ENCODE measurements at places on chromosomes 11 and 22.
A peak's percentile ranks its signal among the peaks of the same experiment; 100 is the strongest.

- DNase-seq, result no peak
Observed at GRCh38 chr11:33059331-33060007, 20.1 kb downstream of the TCP11L1 start.

- no peak for DNase-seq
Observed at GRCh38 chr11:125952559-125952958, 6.7 kb downstream of the VSIG10L2 start.

- DNase-seq, result no peak
Observed at GRCh38 chr11:36395978-36396736, 100.1 kb downstream of the PRR5L start.

- no peak for DNase-seq
Observed at GRCh38 chr22:35299217-35299672, 449 bp upstream of the TOM1 start.

DNA sequence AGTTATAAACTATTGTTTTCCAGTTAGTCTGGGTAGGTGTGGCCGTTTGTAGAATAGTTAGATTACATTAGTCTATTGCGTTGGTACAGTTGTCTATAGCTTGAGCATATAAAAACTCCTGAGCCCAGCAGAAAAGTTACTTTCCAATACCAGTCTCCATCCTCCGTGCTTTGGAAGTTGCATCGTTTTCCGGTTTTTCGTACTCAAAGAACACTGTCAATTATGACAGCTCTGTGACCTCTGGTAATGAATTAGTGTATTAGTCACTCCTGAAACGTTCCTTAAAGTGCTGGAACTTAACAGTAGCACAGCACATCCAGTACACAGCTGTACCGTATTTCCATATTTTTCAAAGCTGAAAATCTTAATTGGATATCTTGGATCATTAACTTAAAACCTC lies 808 bp upstream of the MSANTD2 start:
- peak; percentile 21 for DNase-seq

DNA sequence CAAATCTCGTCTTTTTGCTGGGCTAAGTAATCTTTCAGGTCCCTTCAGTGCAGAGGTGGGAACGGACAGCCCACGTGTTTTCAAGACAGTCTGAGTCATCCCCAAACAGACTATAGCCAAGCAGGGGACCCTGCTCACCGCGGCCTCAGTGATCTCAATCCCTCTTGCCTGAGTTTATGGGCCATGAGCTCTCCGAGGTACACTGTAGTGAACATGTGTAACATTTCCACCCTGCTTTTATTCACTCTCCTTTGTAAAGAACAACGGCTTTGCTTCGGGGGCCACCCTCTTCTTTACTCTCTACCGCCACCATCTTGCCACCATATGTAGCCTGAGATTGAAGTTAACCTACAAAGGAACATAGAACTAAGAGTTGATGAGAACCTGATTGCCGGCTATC lies 11.5 kb upstream of the KCTD14 start:
- DNase-seq, result no peak

DNA sequence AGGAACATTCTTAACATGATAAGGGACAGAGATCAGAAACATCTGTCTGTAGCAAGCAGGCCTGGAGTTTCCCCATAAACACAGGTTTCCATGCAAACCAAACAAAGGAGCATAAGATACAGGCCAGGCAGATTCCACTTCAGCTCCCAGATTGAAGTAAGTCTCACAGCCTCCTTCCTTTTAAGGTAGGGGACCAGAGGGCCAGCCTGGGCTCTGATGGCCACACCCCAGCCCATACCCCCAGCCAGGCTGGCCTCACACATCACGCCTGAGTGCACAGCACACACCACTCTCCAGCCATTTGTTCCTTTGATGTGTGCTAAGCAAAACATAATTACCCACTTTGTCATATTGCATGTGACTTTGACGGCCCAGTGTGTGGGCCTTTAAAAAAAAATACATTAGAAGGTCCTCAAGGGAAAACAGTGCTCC lies 518.7 kb downstream of the NTM start:
- peak; percentile 63 for DNase-seq

- no peak for DNase-seq
Observed at GRCh38 chr22:42837556-42837955, 19.5 kb downstream of the ARFGAP3 start.

- no peak for DNase-seq
Observed at GRCh38 chr22:35407362-35407761, 7.4 kb downstream of the MCM5 start.

DNA sequence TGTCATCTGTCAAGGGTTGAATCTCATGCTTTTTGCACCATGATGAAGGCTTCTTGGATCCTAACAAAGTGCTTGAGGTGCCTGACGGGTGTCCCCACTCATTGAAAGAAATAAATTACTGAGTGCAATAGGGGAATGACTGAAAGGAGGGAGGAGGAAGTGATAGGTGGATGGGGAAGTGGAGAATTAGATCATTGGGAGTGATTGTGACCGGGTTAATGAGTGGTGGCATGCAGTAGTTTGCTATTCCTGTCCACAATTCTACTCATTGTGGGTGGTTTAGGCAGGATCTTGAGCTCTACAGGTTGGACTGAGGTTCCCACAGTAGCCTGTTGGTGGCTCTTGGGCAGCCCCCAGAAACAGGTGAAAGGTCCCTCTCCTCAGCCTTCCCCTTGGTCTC lies 44.3 kb downstream of the THAP12 start:
- DNase-seq, result no peak

GRCh38 chr11:66264914-66265313 lies 3.5 kb upstream of the RAB1B start:
- no peak for DNase-seq

DNA sequence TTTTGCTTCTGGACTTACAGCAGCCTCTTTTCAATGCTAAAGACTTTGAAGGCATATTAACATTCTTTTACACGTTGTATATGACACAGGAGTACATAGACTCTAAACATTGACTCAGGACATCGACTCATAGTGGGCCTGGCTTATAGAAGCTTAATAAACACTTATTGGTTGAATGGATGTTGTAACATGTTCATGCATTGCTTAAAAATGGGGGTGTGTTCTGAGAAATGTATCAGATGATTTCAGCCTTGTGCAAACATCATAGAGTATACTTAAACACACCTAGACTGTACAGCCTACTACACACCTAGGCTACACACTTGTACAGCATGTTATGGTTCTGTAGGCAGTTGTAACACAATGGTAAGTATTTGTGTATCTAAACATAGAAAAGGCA lies 17.9 kb downstream of the TTC17 start:
- DNase-seq, result no peak

DNA sequence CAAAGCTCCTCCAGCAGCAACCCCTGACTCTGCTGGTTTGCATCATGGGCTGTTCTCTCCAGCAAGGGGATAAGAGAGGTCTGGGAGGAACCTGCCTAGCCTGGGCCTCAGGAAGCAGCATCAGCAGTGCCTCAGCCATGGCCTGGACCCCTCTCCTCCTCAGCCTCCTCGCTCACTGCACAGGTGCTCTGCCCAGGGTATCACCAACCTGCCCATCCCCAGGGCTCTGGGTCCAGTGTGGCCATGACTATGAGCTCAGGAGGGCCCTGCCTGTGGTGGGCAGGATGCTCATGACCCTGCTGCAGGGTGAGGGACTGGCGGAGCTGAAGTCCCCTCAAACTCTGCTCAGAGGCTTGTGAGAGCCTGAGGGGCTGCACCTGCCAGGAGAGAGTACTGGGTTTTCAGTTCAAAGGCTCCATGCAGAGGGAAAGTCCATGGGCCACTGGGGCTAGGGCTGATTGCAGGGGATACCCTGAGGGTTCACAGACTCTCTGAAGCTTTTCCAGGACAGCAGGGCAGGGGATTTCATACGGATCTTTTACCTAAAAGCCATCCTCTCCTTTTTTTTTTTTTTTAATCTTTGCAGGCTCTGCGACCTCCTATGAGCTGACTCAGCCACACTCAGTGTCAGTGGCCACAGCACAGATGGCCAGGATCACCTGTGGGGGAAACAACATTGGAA lies 115.8 kb upstream of the IGLL5 start:
- no peak for DNase-seq

GRCh38 chr11:64916040-64916774 lies 802 bp downstream of the ATG2A start:
- no peak for DNase-seq

DNA sequence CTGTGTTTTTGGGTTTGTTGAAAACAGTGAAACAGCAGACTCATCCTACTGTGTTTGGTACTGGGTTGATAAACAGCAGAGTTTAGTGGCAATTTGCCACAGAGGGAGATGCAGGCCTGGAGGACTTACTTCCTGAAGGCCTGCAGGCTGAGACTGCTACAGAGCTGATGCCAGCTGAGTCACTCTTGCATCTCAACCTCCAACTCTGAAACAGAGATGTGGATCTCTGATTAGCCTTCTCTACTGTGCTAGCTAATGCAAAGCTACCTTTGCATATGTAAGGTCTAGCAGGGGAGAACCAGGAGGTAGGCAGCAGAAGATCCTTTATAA lies 14.3 kb downstream of the ATP5MG start:
- DNase-seq, result peak; percentile 70

DNA sequence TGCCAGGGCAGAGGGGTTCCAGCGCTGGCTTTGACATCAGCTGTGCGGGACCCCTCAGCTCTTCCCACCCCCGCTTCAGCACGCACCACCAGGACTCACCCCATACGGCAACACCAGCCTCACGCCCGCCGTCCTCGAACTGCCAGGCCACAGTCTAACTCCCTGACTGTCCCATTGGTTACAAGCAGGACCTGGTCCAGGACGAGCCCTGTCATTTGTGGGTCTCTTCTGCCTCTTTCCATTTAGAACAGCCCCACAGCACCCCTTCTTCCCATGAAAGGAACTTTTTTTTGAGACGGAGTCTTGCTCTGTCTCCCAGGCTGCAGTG lies 81.7 kb downstream of the PHF21B start:
- no peak for DNase-seq

GRCh38 chr22:39735776-39736175 lies 157.8 kb downstream of the ENTHD1 start:
- DNase-seq, result no peak

DNA sequence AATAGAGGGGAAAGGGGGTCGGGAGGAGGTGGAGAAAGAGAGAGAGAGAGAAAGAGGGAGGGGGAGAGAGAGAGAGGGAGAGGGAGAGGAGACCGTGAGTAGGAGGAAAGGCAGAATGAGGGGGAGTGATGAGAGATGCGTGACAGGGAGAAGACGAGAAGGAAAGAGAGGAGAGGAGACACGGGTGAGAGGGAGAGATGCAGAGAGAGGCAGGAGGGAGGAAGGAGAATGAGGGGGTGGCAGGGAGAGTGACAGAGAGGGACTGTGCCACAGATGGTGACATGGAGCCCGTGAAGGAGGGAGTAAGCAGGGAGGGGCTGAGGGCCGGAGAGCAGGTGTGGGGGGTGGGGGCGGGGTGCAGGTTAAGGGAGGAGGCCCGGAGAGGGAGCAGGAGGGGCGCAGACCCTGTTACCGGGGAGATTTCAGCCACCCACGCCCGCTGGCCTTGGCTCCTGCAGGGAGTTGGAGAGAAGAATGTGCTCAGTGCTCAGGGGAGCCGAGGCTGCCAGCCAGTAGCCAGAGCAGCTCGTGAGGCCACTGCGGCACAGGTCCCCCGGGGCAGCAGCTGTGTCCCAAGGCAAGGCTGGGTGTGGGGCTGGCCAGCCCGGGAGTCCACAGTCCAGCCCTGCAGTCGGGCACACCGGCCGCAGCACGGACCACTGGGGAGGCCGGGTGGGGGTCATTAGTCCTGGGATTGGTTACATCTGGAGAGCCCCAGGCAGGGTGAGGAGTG lies at the start of gene SSTR3:
SSTR3 (minus strand) TSS at position 304 of the 733 bp plus-strand sequence. CDS start 4,674 bp downstream, outside the sequence.
- DNase-seq, result peak; percentile 56

DNA sequence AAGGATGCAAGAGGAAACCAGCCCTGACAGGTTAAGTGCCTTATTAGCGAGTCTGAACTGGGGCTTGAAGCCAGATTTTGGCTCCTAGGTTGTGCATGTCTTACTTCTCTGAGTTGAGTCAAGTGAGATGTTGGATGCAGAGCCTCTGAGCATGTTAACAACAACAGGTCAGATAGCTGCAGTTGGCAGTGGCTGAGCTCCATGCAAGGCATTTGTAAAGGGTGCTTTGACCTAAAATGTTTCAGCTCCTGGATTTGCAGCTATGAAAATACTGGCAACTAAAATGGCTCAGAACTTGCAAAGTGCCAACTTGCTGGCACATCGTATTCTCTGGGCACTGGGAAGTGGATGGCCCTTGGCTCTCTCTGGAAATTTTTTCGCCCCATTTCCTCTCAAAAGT lies 16.4 kb upstream of the CSRP3 start:
- DNase-seq, result no peak

DNA sequence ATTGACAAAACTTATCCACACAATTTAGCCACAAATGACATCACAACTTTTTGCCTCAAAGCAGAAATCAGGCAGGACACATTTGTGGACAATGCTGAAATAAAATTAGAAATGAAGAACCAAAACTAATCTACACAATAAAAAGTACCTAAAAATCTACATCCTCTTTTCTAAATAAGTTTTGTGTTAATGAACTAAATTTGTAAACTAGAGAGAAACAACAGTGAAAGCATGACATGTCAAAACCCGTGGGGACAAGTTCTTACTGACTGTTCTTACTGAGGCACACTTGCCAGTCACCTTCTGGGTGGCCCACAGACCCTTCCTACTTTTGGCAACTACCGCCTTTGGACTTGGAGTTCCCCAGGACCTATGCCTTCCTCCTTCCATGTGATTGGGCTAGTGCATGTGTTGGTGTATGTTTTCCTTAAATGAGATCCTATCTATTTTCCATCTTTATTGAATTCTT lies 60.7 kb upstream of the MUC15 start:
- no peak for DNase-seq

DNA sequence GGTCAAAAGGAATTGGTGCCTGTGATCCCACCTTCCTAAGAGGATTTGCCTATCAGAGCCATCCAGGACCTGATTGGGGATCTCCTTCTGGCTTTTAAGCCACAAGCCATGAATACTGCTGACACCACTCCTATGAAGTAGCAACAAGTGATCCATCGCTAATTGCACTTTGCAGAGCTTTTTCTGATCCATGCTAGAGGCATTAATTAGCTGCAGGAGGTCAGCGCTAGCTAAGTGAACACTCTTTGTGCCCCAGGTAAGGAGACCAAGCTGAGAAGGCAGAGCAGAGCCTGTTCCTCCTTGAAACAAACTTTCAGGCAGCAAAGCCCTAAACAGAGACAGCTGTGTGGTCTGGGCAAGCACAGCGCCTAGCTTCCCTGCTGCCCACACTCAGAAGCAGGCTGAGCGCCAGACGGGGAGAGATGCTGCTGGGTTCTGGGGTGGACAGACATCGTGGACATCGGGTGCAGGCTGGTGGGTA lies 122.2 kb downstream of the ABTB2 start:
- DNase-seq, result no peak

- DNase-seq, result peak; percentile 64
Observed at GRCh38 chr11:2301631-2302305, at the start of the genes C11orf21 and TSPAN32. C11orf21 (minus strand) TSS chr11:2301918; CDS start chr11:2301808, 110 bp downstream. TSPAN32 (plus strand) TSS chr11:2302013; CDS start chr11:2302150, 137 bp downstream.

- DNase-seq, result no peak
Observed at GRCh38 chr11:82854242-82854641, 46.0 kb downstream of the PRCP start.

Data from myocyte (in vitro differentiated cells).